ENCODE measurements at places on chromosomes 2 and 18.
A peak's percentile ranks its signal among the peaks of the same experiment; 100 is the strongest.

DNA sequence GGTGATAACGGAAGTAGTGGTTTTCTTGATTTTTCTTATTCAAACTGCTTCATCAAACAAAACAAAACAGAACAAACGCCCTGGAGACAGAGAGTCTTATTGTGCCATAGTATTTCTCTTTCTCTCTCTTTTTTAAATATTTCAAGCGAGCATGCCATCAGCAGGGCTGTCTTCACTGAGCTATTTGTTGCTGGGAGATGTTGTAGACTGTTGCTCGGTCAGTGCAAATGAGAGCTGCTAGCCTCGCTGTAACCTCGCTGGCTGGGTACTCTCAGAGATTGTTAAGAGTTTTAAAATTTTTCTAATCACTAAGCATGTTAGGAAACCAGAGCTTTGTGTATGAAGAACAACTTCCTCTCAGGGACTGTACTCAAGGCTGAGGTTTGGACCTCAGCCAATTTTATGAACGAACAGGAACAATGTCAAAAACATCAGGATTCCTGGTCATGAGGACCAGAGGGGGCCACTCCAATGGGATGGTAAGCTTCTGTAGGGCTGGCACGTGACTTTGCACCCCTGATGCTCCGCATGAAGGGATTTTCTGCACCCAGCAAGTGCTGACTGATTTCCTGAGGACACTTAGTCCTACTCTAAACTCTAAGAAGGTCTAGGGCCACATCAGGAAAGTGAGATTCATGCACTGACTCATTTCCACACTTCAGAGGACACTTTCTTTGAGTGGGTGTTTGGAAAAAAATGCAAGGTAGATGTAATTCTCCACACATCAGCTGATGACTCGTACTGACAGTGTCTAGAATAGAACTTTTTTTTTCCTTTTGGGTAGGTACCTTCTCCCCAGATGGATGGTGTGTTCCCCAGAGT lies 59.8 kb upstream of the IL1R1 start:
- no peak for DNase-seq

- DNase-seq = no peak
Measured at GRCh38 chr18:7608174-7608550, 41.0 kb downstream of the PTPRM start.

- no peak for DNase-seq
Measured at GRCh38 chr2:145018502-145018901, 498.6 kb upstream of the ZEB2 start.

- DNase-seq = no peak
Measured at GRCh38 chr2:168438553-168438952, 17.5 kb upstream of the CERS6 start.

- DNase-seq = no peak
Measured at GRCh38 chr2:53051157-53051556, 716.4 kb upstream of the CHAC2 start.

GRCh38 chr18:63887424-63887823 lies at the start of gene SERPINB2:
SERPINB2 (plus strand) TSS chr18:63887705; CDS start chr18:63891445, 3,740 bp downstream.
- no peak for DNase-seq

DNA sequence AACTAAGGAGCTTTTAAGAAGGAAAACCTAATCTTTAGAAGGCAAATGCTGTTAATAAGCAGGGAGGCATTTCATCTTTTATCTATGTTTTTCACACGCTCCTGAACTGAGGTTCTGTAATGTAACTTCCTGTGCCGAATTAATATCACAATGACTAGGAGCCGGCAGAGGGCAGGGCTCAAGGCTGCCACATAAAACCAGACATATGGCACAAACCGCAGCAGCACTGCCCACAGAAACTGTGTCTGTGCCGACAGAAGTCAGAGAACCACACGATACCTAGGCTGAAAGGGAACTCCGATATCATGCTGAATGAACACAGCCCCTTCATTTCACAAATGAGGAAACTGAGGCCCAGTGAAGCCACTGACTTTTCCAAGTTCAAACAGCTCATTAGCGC lies 112.1 kb downstream of the EIPR1 start:
- no peak for DNase-seq

- peak; percentile 20 for DNase-seq
Measured at GRCh38 chr2:224982910-224983711, 59.2 kb downstream of the DOCK10 start.
